Forelimb muscle (tissue), 1 donor: ENCODE measurements at places on chromosomes 12 and 14. TPM values are rescaled to one million over a fixed set of nuclear protein-coding genes. Genes with fewer than 3 reads are reported as not detected.

The NOVA1 gene
- 13.2 TPM for polyA plus RNA-seq

The ALDH6A1 gene
- polyA plus RNA-seq, result 13.2 TPM

The ANO4 gene
- 0.78 TPM for polyA plus RNA-seq

The TDRD9 gene
- polyA plus RNA-seq, result 0.62 TPM

The LRRC10 gene
- 0.05 TPM for polyA plus RNA-seq

The PKP2 gene
- polyA plus RNA-seq, result 6.7 TPM

The AQP6 gene
- 0.14 TPM for polyA plus RNA-seq

The FOXG1 gene
- 0.05 TPM for polyA plus RNA-seq

The NABP2 gene
- polyA plus RNA-seq, result 16.8 TPM

The CACNA2D4 gene
- polyA plus RNA-seq, result 2.0 TPM

The FAM90A1 gene
- polyA plus RNA-seq, result 1.8 TPM

The AMDHD1 gene
- 0.18 TPM for polyA plus RNA-seq

The XRCC3 gene
- polyA plus RNA-seq, result 10.2 TPM

The NEUROD4 gene
- polyA plus RNA-seq, result not detected

The WSCD2 gene
- polyA plus RNA-seq, result 1.9 TPM

The GPR33 gene
- polyA plus RNA-seq, result not detected

DNA sequence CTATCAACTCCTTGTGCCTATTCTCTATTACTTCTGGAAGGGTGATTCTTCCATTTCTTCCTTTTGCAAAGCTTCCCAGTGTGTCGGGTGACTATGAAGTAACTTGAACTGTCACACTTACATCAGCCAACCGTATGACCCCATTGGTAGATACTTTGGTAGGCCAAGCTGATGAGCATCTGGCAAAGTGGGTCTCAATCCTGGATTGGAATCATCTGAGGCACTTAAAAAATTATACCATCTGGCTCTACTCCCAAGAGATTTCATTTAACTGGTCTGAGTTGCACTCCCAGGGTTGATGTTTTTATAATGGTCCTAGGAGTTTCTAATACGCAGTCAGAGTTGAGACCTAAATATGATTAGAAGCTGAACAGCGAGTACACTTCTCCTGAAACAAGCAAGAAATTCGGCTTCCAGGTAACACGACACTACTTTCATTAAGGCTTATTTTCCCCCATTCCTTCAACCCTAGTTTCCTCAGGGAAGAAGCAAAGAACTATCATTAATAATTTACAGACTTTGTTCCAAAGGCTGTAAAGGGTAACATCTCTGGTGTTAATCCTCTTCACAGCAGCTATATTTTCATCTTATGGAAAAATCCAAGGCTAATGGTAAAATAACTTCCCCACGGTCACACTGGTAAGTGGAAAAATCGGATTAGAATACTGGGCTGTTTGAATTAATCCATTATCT is 76.8 kb downstream of the PDE6H start:
- no peak for DNase-seq

DNA sequence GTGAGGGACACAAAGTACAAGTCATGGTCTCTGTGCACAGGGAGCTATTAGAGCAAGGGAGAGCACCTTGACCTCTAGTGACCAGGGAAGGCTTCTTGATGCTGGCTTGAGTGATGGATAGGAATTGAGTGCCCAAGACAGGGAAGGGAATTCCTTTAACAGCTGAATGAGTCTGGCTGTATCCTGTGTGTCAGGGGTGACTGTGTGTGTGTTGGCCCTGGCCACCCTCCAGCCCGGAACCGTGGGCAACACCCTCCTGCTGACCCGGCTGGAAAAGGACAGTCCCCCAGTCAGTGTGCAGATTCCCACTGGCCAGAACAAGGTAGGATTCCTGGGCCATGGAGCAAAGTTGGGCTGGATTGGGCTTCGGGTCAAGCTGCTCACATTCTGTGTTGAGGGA is 5.5 kb upstream of the PFDN5 start:
- DNase-seq, result no peak

GRCh38 chr14:76490735-76491134 is 114.8 kb downstream of the ESRRB start:
- no peak for DNase-seq

DNA sequence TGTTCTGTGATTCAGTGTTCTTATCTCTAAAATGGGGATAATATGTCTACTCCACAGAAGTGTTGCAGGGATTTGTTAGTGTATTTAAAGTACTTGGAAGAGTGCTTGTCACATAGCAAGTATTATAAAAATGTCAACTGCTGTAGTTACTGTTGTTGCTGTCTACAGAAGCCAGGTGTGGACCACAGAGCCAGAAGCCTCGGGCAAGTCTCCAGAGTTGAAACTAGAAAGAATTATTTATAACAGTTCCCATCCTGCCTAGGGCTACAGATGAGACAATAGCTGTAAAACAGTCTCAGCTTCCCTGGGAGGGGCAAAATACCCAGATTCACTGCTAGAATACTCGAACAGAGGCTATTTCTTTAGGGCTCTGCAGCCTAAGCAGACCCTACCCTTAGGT is 55.4 kb upstream of the FUT8 start:
- DNase-seq, result no peak

DNA sequence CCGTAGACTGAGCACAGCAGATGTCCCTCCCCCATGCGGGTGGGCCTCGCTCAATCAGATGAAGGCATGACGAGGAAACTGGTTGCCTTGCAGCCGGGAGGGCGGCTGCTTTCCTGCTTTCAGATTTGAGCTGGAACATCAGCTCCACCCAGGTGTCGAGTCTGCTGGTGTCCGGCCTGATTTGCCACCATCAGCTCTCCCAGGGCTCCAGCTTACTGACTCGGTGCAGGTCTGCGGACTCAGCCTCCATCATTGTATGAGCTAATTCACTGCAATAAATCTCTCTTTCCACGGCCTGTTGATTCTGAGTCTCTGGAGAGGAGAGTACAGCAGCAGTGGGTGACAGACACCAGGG is 156.2 kb downstream of the KIF26A start:
- DNase-seq, result no peak

DNA sequence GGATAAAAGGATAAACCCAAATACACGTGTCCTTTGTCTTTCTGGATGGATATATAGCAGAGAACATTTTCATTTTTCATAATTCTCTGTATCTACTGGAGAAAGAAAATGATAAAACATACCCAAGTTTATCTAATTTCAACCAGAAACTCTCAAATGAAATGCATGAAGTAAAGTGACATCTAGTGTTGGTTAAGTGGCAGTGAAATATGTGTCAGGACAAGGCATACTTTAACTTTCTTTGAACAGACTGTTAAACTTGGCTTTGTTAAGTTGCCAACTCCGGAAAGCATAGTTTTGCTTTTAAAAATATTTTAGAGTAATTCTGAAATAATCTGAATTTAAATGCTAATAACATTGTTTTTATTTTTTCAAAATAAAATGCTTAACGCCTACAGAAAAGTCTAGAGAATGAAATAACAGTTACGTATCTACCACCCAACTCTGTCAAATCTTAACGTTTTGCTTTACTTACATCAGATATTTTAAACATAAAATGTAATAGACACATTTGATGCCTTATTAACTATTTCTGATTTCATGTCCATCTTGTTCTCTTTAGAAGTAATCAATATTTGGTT is 25.2 kb upstream of the NTN4 start:
- no peak for DNase-seq

- no peak for DNase-seq
These were observed 388.0 kb downstream of the VRK1 start for GRCh38 chr14:97185186-97185585.

GRCh38 chr14:92694807-92695206 is 53.6 kb downstream of the LGMN start:
- no peak for DNase-seq

GRCh38 chr14:97046967-97047366 is 249.8 kb downstream of the VRK1 start:
- no peak for DNase-seq

- no peak for DNase-seq
These were observed 333.7 kb downstream of the MED13L start for GRCh38 chr12:115943630-115944391.

GRCh38 chr12:104166465-104166864 is 28.5 kb upstream of the NFYB start:
- DNase-seq, result no peak

DNA sequence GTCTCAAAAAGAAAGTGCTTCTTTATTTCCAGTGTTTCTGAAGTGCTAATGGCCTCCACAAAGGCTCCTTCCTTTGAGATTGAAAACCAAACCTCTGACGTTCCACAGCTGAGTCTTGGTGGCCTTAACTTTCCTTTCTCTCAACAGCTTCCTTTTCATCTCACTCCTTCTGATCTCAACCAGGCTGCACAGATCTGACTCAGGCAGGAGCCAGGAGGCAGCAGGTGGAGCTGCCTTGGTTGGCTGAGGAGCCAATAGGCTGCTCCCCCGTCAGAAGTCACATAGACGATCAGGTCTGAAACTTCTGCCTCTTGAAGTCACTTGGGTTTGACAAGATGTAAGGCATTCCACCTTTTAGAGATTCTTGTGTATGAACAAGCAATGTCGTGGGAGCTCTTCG is 9.1 kb upstream of the KCNA5 start:
- no peak for DNase-seq

- no peak for DNase-seq
These were observed 12.1 kb upstream of the ATP23 start for GRCh38 chr12:57929092-57929830.

DNA sequence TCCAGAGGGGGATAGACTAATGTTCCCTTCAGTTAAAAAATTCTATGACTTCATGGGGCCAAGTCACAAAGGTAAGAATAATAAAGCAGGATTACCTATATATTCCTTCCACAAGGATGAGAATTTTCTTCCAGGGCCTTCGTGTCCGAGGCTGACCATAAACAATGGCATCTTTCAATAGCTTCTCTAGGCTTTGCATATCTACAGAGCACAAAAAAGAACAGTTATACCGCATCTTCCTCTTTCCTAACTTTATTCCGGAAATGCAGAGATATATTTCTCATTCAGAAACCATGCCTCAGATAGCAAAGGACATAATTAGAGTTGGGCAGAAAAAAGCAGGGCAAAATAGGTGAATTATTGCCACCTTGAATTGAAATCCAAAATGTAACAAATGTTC is 58.3 kb upstream of the ISM2 start:
- no peak for DNase-seq

DNA sequence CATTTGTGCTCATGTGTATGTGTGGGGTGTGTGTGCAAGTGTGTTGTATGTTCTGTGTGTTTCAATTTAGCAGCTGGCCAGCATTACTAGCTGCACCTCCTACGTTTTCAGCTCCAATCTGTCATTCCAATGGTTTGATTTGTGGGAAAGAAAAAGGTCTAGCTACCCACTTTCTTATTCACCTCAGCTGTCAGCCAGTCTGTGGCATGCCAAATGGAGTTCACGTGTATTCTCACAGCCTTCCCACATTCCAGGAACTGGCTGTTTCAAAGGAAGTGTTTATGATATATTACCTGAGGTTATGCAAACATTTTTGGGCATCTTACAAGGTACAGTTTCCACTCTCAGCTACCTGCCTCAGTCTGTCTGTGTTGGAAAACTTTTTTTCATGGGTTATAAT is 220.2 kb upstream of the CPNE8 start:
- no peak for DNase-seq

GRCh38 chr12:48979602-48980388 is 1.7 kb downstream of the WNT1 start:
- DNase-seq, result no peak

DNA sequence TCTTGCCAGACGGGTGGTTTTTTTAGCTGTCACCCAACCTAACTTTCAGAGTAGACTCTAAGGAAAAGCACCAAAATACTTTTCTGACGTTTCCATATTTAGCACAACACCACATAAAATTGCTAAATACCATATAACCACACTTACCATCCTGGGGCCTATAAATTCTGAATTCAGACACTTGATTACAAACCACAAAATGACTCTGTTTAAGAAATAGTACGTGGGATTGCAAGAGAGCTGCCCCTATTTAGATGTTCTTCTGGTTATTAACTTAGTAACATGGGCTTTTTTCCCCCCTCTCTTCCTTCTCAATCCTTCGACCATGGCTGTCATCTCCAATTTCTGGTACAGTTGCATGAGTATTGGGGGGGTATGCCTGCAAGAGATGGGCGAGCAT is 287.7 kb downstream of the BMP4 start:
- no peak for DNase-seq

GRCh38 chr12:20125276-20125798 is 243.0 kb upstream of the PDE3A start:
- DNase-seq, result no peak

- no peak for DNase-seq
These were observed 36.6 kb downstream of the KRT80 start for GRCh38 chr12:52155048-52155868.

DNA sequence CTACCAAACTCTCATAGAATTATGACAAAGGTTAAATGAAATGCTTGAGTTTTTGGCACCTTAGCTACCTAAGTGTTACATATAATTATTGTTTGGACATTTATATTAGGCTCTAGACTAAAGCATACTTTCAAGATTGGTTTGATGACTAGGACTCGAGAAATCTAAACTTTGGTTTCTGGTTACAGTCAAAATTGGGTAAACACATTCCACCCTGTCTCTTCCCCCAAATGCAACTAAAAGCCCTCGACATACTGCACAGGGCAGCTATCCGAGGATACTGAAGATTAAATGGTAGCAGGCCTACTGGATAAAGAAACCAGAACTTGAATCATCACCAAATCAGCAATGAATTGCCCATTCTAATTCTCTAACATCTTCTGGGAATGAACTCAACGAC is 369.1 kb downstream of the PRKD1 start:
- DNase-seq, result no peak

- no peak for DNase-seq
These were observed 98.1 kb downstream of the NCOR2 start for GRCh38 chr12:124469193-124469888.

DNA sequence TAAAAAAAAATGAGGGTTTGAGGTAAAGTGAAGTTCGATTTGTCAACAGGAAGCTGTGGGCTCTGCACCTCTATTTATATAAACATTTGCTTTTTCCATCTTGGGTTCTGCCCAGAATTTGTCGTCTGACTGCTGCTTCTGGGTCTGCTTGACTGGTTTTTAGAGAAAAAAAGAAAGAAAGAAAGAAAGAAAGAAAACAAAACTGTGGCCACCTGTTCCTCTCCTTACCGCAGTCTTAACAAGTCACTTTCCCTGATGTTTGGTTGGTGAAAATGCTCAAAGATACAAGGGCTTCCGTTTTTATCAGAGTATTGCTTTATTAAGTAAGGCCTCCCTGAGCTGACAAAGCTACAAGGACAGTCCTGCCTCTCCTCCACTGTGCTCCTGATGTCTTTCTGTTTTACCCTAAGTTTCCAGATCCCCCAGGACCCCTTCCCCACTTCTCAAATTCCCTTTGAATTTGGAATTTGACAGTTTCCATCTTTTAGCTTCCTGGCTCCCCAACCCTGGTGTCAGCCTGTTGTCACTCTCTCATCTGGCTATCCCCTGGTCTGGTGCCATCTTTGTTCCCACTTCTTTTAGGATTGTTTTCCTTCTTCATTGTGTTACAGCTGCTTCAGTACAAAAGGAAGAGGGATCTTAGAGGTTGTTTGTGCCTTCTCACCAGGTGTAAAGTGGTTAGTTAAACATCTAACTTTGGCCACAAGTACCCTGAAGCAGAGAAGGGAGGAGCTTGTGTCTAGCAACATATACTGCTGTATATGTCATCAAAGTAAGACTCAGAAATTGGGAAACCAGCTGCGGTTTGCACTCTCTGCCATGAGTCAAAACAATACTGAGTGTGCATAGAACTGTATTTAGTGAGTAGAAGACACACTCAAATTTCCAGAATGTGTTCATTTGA is 18.0 kb downstream of the MFAP5 start:
- no peak for DNase-seq
